ENCODE measurements at places on chromosomes 2 and 18.
A peak's percentile ranks its signal among the peaks of the same experiment; 100 is the strongest.

DNA sequence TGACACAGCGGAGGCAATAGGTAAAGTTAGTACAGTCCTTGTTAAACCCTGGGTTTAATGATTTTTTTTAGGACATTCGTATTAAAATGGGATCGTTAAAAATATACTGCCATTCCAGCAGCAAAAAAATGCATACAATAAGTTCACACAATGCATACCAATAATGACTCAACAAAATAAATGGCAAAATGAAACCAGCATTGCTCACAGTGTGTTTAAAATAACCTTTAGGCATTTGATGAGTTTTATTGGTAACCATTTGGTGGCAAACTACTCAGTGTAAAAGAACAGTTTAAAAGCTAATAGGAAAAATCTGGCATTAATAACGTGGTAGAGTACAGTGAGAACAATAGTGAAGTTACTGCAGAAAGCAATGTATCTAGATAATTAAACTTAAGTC is 539.0 kb upstream of the PIK3C3 start:
- peak; percentile 4 for DNase-seq

- DNase-seq: no peak
Observed at GRCh38 chr2:70748002-70748784, 19.8 kb downstream of the ADD2 start.

GRCh38 chr2:64644458-64645382 is 9.0 kb downstream of the SERTAD2 start:
- DNase-seq: peak; percentile 78

- no peak for DNase-seq
Observed at GRCh38 chr2:239260546-239261327, 140.1 kb downstream of the HDAC4 start.

- DNase-seq: no peak
Observed at GRCh38 chr2:101114268-101114783, 36.9 kb downstream of the TBC1D8 start.

DNA sequence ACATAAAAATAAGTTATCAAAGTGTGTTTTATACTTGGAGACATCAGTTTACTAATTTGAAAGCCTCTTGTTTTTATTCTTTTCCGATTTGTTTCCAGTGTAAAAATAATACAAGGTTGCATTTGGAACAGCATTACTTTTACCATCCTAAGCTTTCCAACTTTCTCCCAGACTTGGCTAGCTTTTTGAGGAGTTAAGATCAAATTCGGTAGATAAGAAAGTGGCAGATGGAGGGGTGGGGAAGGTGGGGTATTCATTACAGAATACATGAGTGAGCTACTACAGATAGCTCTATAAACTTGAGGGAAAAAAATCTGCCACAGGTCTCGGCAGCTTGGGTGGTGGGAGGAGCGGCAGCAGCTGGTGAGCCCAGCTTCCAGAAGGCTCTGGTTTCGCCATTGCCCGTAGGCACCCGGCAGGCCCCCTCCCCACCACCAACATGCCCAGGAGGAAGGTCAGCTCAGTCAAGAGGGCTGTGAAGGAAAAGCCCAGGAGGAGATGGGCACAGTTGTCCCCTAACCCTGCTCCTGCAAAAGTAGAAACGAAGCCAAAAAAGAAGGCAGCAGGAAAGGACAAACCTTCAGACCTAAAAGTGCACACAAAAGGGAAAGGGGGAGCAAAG is 18.6 kb upstream of the RMC1 start:
- no peak for DNase-seq

DNA sequence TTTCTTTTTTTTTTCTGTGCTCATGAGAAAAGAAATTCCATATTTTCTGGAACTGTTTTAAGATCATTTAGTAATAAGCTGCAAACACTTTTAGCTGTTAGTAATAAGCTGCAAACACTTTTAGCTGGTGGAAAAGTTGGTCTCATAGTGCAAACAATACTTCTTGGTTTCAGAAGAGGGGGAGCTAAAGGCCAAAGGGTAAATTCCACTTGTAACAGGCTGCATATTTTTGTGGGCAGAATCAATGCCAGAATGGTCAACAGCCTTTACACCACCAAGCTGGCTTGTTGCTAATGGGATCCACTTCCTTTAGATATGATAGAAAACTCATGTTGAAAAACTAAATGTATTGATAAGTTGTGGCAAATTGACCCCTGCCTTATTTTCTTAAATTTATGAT is 356.8 kb downstream of the NR4A2 start:
- DNase-seq: no peak

DNA sequence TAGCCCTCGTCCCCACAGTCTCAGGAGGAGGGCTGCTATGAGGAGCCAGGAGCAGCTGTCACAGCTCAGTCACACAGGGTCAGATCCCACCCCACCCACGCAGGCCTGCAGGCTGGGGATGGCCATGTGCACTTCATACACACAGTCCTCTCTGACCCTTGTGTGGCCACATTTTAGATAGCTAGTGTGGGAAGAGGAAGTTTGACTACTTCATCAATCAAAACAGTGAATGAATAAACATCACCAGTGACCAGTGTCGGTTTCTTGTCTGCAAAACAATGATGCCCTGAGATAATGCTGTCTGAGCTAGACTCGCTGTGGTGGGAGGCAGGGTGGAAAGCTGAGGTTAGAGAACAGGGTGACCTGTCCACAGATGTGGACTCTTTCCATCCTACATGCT is 107.1 kb downstream of the PIEZO2 start:
- no peak for DNase-seq

DNA sequence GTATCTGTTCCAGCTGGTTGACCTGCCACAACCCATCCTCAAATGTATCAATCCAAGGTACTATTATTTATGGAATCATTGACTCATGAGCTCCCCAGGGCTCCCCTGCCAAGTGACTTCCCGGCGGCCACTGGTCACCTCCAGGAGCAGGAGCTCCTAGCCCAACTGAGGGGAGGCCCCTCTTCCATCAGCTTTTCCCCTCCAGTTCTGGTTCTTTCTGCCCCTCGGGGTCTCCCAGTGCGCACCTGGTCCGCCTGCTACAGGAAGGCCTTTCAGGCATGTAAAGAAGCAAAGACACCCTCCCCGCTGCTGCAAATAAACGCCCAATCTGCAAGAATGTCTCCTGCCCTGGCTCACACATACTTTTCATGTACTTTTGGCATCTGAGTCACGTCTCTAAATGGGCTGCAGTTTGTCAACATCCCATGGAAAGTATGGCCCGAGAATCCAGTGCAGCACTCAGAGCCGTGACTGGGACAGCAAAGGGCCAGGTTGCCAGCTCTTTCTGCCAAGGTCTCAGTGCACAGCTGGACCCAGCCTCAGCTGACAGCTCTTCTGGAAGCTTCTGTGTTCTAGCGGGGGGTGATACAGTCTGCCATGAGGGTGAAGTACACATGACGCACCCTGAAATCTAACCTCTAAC is 41.4 kb downstream of the KLHL29 start:
- peak; percentile 50 for DNase-seq

DNA sequence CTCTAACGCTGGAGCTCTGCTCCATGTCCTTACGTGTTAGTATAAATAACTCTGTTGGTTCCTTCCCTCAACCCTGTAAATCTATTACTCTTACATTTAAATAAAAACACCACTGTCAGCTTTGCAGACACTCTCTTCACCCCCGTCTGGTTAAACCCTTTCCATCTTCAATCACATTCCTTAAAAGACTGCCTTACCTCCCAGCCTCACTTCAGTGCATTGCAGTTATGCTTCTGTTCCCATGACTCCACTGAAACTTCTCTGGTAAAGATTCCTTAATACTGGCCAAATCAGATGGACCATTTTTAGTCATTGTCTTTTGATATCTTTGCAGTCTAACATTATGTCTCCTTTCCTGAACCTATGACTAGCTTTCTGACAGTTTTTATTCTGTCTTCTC is 61.7 kb downstream of the EML4 start:
- DNase-seq: no peak

GRCh38 chr18:48859311-48860268 is 91.2 kb downstream of the SMAD7 start:
- no peak for DNase-seq

Measured in fibroblast of skin of abdomen (primary cell).